ENCODE measurements at places on chromosomes 6 and 20.

DNA sequence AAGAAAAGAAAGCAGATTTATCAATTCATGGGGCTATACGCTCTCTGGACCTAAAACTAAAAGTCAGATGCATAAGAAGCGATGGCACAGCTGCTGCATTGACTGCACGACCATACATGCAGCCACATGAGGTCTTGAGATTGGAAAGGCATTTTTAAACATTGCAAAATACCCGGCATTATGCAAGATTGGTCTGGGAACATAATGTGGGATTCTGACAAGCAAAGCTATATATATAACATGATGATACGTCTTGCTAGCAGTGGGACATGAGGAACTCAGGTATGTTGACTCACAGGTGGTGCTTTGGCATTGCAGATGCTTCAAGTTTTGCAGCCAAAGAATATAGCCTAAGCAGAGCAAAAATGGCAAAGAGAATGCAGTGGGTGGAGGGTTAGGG, 55.1 kb downstream of the SAMD3 start:
- H3K4me3 ChIP-seq, result no peak overlapping the region
- DNase-seq, result no peak
- peaks cover 31% of the 10 kb centered on the region for H3K36me3 ChIP-seq
- H3K27ac ChIP-seq, result no peak overlapping the region
- H3K4me1 ChIP-seq, result peaks cover 7% of the 10 kb centered on the region

DNA sequence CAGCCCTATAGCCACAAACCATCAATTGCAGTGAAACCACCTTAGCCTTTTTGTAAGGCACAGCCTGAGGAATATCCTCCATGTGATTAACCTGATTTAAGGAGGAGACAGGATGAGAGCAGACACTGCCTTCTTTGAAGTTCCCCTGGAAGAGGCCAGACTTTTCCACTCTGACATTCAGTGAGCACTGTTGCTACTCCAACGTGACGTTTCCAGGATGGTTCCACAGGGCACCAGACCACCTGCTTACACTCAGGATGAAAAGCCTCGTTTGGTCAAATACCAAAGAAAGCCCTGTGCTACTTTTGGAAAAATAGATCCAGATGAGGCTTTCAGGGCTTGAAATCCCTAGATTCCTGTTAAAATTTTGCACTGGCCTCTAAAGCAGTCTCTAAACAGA, 1102.1 kb upstream of the FLRT3 start:
- H3K4me3 ChIP-seq, result no peak overlapping the region
- no peak for DNase-seq
- H3K4me1 ChIP-seq, result no peaks in the 10 kb centered on the region
- no peaks in the 10 kb centered on the region for H3K36me3 ChIP-seq

GRCh38 chr6:38489951-38490350, 149.8 kb downstream of the BTBD9 start:
- H3K4me3 ChIP-seq, result no peak overlapping the region
- H3K27me3 ChIP-seq, result no peaks in the 10 kb centered on the region
- no peak overlapping the region for H3K27ac ChIP-seq
- no peak for DNase-seq

- no peaks in the 10 kb centered on the region for H3K4me1 ChIP-seq
- no peak overlapping the region for H3K4me3 ChIP-seq
- no peak overlapping the region for H3K27ac ChIP-seq
- peaks cover 12% of the 10 kb centered on the region for H3K27me3 ChIP-seq
- no peak for DNase-seq
Measured at GRCh38 chr20:51046021-51046985, 23.4 kb upstream of the KCNG1 start.

DNA sequence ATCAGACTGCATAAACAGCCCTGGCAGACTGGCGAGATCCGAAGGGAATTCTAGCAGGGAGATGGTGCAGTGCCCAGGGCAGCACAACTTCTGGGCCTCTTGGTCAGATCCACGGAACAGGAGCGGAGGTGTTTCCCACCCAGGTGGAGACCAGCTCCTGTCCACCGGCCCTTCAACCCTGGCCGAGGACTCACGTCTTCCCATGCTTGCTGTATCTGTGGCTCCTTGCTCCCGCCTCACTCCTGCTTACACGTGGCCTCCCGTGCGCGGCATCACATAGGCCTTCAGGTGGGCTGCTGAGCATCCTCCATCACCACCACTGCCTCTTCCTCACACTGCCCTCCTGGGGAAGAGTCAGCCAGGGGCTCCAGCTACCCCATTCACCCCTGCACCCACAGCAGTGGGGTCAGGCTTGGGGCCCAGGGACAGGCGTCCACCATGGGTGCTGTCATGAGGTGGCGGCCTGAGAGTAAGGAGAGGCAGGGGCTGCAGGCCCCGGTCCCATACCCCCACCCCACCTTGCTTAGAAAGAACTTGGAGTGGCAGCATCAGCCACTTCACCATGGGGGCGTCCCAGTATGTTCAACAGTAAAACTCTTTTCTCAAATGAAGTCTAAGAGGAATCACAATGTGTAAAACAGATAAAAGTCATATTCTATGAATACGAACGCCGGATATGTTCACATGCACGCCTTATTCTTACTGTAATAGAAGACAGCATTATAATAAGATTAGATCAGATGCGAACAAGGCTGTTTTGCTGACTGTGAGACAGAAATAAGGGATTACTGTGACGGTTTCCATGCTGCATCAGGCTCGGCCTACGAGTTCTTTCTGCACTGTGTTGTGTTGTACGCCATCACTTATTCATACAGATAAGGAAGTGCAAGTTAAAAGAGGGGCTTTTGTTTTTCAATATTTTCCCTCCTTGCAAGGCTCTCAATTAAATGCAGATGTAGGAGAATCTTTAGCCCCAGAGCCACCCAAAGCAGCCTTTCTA, 165.4 kb downstream of the GRM4 start:
- no peak overlapping the region for H3K27ac ChIP-seq
- no peak for DNase-seq
- H3K36me3 ChIP-seq, result no peaks in the 10 kb centered on the region
- peaks cover 7% of the 10 kb centered on the region for H3K4me1 ChIP-seq
- peaks cover 15% of the 10 kb centered on the region for H3K27me3 ChIP-seq

DNA sequence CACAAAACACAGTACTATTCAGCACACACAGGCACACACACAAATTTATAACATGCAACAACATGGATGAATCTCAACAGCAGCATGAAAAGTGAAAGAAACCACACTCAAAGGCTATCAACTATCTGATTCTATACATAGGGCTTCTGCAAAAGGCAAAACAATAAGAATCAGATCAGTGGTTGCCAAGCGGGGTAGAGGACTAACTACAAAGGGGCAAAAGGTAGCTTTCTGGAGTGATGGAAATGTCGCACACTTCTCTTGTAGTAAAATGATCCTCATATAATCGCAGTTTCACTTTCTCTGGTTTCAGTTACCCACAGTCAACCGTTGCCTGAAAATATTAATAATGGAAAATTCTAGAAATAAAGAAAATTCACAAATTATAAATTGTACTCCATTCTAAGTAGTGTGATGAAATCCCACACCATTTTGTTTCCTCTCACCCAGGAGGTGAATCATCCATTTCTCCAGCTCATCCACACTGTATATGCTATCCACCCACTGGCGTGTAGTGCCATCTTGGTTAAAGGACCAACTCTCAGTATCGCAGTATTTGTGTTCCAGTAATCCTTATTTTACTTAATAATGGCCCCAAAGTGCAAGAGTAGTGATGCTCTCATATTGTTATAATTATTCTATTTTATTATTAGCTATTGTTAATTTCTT, 12.8 kb upstream of the PLN start:
- H3K4me1 ChIP-seq, result peaks cover 18% of the 10 kb centered on the region
- no peak overlapping the region for H3K4me3 ChIP-seq
- H3K36me3 ChIP-seq, result peaks cover 37% of the 10 kb centered on the region
- DNase-seq, result no peak

GRCh38 chr6:82205930-82206392, 41.6 kb downstream of the IBTK start:
- no peak for DNase-seq
- H3K4me1 ChIP-seq, result no peaks in the 10 kb centered on the region
- H3K27me3 ChIP-seq, result no peaks in the 10 kb centered on the region
- no peak overlapping the region for H3K27ac ChIP-seq

DNA sequence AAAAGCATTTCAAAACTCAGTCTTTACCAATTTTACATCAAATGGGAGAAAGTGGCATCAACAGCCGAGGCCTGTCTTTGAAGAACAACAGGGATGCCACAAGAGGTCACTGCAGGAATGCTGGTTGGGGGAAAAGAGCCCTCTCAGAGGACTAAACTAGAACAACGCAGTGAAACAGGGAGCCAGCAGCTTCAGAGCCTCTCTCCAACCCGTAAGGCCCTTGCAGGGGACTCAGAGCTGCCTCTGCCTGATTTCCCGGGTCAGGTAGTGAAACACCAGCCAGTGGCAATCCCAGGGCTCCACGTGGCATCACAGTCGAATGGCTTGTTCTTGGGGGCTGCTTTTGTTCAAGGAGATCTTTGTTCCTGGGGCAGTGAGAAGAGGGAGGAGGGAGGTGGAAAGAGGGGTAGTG, 55.0 kb upstream of the KCNK16 start:
- no peaks in the 10 kb centered on the region for H3K27me3 ChIP-seq
- no peak for DNase-seq
- no peak overlapping the region for H3K4me3 ChIP-seq
- no peak overlapping the region for H3K27ac ChIP-seq
- no peaks in the 10 kb centered on the region for H3K36me3 ChIP-seq

DNA sequence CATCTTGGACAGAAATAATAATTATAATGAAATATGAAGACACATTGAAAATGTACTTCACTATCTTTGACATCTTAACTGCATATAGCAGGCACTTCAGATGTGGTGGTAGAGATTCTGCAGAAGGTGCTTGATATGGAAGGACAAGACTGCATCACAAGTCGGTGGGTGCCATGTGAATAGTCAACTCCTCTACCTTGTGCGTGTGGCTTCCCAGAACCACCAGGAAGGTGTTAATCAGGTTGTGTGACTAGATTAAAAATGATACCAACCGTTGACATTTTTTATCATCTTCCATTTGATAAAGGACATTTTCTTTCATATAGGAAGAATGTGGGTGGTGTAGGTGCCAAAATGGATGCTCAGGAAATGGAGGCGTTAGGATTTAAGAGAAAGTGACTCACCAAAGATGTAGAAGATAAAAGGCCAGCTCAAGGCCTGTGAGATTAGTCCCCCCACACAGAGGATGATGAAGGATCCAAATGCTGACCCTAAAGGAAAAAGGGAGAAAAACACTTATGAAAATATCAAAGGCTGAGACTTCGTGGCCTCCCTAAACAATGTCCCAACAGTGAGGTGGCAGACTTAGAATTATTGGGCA, 12.3 kb downstream of the SLC17A2 start:
- H3K36me3 ChIP-seq, result peaks cover 1% of the 10 kb centered on the region
- H3K4me3 ChIP-seq, result no peak overlapping the region
- peaks cover 8% of the 10 kb centered on the region for H3K4me1 ChIP-seq
- H3K27ac ChIP-seq, result peak overlapping the region; percentile 13

Measured in activated naive CD8-positive, alpha-beta T cell treated with anti-CD3 and anti-CD28 coated beads for 36 hours (primary cell).